ENCODE measurements at places on chromosomes 6 and 20.

GRCh38 chr6:105250533-105250932 lies 70.7 kb upstream of the POPDC3 start:
- DNase-seq: no peak

DNA sequence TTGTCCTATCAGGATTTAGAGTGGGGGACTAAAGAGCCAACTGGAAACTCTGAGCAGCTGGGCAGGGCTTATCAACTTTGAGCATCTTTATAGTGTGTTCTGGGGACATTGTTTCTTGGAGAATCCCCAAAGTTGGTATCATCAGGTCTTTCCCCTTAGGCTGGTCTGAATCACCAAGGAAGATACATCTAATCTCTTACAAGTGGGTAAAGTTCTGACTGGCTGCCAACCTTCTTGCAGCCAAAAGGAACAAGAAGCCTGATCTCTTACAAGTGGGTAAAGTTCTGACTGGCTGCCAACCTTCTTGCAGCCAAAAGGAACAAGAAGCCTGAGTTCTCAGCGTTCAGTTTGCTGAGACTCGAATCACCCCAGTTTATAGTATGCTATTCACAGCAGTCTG lies 1.6 kb upstream of the MED23 start:
- DNase-seq: no peak

DNA sequence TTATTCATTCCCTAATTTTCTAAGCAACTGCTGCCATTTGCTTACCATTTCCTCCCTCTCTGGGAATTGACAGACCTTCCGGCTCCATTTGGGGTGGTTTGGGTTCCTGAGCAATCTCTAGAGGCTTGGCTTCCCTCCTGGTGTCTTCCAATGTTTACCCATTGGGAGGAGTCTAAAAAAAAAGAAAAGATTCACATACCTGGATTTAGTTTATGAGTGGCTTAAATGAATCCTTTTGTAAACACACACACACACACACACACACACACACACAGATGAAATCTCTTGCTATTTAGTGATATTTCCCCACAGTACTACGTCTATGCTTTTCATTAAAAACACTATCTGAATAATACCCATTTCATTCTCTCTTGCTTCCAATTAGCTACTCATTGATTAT lies 48.3 kb upstream of the TRAF3IP2 start:
- no peak for DNase-seq

DNA sequence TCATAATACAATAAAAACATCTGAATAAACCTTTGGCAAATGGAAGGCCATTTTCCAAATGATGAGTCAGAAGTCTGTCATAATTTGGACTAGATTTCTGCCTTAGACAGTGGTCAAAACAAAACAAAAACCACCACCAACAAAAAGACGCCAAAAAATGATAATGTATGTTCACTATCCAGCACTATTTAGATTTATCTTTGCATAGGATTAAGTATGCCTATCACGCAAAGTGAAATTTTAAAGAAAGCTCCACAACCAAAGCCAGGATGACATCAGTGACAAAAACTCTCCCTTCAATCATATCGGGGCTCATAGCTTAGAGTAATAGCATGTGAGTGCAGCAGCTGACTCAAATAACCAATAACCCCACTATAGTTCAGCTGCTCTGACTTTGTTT lies 201.9 kb downstream of the MOXD1 start:
- no peak for DNase-seq

- DNase-seq: no peak
Measured at GRCh38 chr6:106747139-106747538, 117.8 kb downstream of the QRSL1 start.

- DNase-seq: no peak
Measured at GRCh38 chr6:128097009-128097408, 196.2 kb upstream of the THEMIS start.

DNA sequence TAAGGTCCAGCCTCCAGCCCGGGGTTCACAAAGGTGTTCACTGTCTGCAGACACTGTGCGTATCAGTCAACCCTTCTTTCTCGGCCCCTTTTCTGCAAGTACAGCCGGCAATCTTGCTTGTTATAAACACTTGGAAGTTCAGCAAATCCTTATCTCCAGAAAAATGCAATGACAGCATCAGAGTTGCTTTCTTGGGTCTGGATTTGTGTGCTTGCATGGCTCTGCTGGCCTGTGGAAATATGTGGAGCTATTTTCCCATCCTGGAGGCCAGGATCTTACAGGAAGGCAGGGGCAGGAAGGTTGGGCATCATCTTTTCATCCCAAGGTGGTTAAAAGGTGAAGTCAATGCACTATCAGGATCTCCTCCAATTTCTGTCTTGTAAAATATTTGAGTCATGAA lies 100.3 kb downstream of the SMOC2 start:
- no peak for DNase-seq

- DNase-seq: peak; percentile 4
Measured at GRCh38 chr20:57387945-57388371, 3.2 kb upstream of the RBM38 start.

DNA sequence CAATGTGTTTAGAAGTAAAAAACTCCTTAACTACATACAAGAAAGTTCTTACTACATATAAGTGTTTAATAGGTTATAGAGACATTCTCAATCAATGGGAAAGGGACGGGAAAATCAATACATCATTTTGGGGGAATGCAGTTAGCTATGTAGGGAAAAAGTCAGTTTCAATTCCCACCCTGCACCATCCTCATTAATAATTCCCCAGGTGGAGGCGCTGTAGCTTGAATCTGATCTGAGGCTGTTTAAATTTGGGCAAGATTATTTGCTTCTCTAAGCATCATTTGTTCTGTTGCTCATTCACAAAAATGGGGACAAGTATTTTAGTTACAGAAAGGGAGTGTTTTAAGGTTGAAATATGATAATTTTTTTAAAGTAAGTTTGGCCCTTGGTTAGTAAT lies 19.1 kb downstream of the OLIG3 start:
- DNase-seq: peak; percentile 30

DNA sequence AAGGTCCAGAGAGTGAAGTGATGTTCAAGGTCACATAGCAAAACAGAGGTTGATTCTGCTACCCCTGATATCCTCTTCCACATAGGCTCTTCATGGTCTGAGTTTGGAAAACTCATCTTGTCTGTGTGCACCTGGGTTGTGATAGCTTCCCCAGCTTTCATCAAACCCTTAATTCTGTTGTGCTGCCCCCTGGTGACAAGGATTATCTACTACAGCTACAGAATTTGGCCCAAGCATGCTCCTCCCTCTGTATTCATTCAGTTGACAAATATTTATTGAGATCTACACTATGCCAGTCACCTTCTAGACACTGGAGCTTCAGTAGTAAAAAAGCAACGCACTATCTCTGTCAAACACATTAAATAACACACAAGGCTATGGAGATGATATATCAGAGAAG lies 50.4 kb downstream of the SMPDL3A start:
- peak; percentile 62 for DNase-seq

DNA sequence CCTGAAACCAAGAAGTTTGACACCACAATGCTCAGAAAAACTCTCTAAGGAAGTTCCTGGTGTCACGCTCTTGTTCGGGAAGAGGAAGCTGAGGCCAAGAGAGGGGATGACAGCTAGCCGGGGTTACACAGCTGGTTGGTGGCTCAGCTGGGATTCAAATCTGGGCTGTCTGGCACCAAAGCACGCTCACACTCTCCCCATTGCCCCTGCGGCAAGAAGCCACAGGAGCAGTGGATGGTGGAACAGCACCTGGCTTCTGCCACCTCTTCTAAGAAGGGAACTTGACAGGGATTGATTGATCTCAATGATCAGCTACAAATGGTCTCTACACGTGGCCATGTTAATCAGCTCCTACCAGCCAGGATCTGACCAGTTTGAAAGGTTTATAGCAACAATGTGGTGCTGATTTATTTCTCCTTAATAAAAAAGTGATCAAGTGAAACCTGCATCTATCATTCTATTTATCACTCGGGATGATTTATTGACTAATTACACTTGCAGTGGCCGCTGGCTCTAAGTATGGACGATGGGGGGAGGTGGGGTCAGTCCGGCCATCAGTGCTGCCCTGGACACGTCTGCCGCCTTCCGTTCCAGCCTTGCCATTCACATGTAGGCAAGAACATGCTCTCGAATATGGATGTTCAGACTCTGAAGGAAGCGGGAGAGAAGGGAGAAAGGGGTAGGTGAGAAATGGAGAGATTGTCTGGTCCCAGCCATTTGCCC lies 71.9 kb upstream of the TOP1 start:
- no peak for DNase-seq

DNA sequence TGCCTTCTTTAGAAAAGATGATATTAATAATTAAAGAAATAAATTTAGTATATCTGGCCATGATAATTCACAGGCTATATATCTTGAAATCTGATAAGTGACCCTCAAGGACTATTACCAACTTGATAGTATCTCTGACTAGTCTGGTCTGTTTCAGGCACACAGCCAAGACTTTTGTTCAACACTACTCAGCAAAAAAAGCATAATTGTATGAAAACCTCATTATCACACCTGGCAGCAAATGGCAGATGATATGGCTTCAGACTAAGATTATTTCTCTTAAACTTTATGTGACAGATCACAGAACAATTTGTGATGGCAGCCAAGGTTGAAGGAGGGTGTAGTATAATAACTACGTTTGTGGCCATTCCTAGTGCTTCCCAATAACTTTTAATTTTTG lies 114.7 kb downstream of the RWDD2A start:
- no peak for DNase-seq

DNA sequence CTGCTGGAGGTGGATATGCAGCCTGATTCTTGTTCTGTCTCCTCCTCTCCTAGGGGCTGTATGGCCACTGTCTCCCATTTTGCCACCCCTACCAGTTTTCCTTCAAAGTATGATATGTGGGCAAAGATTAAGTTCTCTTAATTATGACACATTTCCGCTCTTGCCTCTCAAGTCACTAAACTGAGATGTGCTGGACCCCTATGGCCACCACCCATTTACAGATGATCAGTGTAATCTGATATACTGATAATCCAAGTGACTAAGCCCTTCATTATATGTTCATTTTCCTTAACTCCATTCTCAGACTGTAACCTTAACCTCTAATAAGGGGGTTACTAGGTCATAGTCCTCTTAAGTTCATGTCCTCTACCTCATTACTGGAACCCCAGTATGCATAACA lies 711 bp upstream of the C20orf141 start:
- no peak for DNase-seq

DNA sequence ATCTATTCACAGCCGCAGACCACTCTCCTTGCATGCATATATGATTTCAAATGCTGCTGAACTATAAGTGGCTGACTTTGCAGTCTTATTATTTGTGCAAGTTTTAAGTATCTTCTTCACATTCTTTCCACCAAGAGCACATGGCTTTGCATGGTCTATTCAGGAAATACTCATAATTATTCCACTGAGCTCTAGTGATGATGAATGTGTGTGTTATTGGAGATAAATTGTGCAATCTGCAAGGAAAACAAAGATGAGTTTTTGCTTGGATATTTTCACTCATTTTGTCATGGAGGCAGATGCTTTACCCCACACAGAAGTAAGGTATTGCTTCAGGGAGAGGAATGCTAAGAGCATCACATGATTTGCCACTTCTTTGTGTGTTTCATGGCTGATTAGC lies 764.6 kb downstream of the TBC1D32 start:
- DNase-seq: no peak

GRCh38 chr6:160042788-160043301 lies 74.0 kb downstream of the IGF2R start:
- no peak for DNase-seq

DNA sequence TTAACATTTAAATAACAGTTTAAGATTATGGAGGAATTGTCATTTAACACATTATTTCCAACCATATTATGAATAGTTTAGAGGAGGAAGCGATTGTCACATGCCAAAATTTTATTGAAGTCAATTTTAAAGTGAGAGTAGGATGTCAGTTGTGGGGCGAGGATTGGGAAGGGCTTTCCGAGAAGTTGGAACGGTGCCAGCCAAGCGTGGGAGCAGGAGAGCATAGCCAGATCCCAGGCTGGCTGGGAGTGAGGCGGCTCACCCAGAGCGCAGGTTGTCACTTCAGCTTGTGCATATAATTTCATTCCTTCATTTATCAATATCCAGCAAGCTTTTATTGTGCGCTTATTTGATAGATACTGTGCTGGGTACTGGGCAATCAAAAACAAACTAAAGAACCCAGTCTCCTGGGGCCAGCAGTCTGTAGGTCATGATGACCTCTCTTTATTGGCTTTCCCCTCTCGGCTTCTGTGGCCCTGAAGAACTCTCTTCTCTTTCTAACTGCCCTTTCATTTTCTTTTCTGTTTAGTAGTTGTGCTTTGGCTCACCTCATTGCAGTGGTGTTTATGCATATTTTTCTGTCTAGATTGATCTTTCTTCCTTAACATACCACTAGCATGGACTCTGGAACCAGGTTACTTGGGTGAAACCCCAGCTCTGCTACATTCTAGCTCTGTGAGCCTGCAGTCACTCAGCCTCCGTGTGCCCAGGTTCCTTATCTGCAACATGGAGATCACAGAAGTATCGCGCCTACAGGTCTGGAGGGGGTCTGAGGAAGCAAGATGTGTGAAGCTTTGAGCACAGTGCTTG lies 6.4 kb downstream of the CEP43 start:
- DNase-seq: no peak

DNA sequence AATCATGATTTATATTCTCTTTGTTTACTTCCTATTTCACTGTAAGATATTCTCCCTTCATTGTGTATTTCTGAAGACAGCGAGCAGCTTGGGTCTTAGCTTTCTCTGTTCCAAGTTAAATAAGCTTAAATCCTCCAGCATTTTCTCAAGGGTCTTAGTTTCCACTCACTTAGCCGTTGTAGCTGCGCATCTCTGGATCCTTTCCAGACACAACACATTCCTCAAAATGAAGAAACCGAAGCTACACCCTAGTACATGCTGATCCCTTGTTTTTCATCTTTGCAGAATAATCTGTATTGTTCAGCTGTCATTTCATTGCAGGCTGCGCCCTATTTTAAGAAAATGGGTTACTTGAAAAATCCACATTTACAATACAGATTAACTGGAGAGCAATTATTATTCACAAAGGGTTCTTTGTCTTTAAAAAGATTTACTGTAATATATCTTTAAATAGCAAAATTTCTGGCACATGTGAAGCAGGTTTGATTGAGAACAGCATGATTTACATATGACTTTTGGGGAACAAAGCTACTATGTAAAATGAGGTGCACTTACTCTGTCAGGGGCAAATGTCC lies 375.8 kb downstream of the QKI start:
- DNase-seq: no peak

- DNase-seq: no peak
Measured at GRCh38 chr20:54044156-54044555, 26.2 kb downstream of the BCAS1 start.

GRCh38 chr20:37327748-37328147 lies 18.2 kb upstream of the SRC start:
- DNase-seq: no peak

DNA sequence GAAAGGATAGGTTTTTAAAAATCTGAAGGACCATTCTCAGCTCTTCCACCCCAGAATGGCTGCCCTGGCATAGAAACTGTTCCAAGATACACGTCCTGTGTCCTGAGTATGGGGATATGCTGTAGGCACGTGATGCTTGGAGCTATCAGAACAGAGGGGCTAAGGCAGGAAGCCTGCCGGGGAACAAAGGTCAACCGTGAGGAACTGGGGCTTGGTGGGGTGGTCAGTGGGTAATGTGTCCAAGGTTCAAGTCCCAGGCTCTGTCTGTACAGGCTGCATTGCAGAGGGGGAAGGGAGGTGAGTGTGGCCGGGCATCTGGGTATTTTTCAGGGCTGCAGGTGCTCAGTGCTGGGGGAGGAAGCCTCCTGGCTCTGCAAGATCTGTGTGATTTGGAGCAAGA lies 479.6 kb upstream of the CHD6 start:
- no peak for DNase-seq

- DNase-seq: no peak
Measured at GRCh38 chr6:113833537-113833936, 23.6 kb upstream of the MARCKS start.
